NCI-H2081 (cell line): ENCODE measurements at places on chromosomes 1 and 21.

DNA sequence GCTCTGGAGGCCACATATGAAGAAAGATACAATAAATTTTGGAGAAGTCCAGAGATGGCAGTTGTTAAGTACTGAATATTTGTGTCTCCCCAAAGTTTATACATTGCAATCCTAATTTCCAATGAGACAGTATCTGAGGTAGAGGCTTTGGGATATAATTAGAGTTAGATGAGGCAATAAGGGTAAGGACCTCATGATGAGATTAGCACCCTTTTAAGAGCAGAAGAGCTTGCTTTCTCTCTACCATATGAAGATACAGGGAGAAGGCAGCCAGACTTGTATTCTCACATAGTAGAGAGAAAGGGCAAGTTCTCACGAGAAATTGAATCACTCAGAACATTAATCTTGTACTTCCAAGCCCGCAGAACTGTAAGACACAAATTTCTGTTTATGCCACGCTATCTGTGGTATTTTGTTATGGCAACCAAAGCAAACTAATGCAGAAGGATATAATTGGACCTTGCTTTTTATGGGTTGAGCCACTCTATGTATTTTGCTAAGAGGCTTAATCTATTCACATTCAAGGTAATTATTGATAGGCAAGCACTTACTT, 430.1 kb downstream of the KCNT2 start:
- no peak for DNase-seq

DNA sequence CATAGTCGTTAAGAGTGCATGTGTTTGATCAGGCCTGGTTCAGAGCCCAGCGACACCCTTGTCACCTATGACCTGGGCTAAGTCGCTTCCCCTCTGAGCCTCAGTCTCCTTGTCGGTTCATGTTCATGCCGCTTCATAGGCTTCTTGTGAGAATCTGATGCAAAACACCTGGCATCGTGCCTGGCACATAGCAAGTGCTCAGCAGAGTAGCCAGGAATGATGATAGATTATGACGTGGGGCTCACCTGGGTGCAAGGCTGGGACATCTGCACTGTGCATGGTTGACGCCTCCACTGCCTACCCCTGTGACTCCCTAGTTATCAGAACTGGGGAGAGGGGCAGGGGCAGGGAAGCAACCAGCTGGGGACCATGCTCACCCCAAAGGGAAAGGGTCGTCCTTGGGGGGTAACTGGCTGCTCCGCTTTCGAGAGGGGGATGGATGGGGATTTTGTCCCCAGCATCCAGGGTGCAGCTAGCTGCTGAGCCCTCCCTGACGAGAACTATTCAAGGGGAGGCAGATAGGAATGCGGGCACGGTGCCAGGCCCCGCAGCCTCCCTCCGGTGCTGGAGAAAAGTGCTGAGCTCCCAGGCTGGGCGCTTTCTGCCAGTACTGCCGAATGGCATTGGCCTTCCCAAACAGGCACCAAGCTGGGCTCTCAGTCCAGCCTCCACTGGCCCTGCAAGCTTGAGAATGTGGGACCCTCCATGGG, 9.3 kb downstream of the EFHD2 start:
- DNase-seq: no peak

- peak; percentile 55 for DNase-seq
Observed at GRCh38 chr1:202713110-202713509, 2.9 kb upstream of the SYT2 start.

GRCh38 chr1:70487459-70487815, 76.4 kb downstream of the CTH start:
- no peak for DNase-seq

- no peak for DNase-seq
Observed at GRCh38 chr1:29777522-29777921, 541.2 kb downstream of the PTPRU start.
